ENCODE measurements at places on chromosomes 1 and 21.

- no peak for DNase-seq
Observed at GRCh38 chr21:33197496-33197895, 32.2 kb upstream of the IFNAR2 start.

GRCh38 chr1:41366455-41367287 lies 5.4 kb downstream of the FOXO6 start:
- DNase-seq: no peak

DNA sequence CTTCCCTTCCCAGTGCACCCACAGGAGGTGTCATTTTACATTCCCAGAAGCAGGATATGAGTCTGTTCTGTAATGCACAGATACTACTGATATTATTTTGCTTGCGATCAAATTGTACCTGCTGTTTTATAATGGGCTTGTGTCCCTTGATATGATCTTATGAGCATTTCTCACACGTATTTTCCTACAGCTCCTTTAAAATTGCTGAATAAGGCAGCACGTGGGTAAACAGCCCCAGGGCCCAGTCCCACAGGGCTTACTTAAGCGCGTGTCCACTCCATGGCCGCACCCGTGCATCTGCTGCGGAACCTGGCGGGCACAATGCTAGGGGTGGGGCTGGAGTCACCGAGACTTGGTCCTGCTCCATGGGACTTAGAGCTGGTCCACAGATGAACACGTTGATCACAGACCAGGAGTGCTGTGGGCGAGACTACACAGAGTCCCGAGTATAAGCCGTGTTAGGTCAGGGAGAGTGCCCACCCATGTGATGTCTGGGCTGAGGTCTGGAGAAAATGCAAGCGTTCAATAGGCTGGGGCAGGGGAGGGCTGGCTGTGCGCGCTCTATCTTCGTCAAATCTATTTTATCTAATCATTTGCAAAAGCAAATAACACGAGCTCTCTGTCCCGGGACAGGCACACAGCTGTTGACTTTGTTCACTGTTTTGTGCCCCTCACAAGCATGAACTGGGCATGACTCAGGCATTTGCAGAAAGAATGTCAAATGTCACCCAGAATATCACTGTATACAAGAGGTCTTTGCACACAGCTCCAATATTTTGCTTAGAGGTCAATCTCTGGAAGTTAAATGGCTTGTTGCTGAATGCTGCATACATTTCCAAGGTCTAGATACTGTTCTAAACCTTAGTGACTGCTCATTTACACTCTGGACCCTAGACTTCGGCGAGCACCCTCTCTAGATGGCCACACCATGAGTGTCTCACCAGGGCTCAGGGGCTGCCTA lies 119.3 kb downstream of the CRYAA start:
- no peak for DNase-seq

- no peak for DNase-seq
Observed at GRCh38 chr1:182248721-182249120, 142.9 kb downstream of the GLUL start.

DNA sequence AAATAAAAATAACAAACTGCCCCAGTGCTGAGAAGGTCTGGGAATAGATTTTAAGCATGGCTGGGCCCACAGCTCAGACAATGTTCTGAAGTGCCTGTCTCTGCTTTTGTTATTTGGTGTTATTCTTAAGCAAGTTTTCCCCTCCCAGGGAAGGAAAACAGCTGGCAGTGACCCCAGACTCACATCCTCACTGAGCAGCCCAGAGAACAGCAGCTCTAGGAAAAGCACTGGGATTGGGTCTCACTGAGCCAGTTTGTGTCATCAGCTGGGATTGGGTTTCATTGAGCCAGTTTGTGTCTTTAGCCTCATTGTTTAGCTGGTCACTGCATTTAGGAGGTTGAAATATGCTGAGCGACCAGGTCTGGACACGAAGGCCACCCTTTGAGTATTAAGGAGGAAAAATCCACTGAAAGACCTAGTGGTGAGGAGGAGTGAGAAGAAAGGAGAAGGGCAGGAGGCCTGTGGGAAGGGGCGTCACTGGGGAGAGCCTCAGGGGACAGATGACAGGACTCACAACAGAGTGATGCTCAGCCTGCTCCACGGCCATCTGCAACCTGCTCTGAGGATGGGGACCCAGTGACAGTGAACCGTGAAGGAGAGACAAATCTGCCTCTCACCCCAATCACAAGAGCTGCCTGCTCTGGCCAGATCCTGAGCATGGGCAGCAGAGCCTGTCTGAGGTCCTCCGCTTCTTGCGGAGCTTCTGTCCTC lies 103.8 kb downstream of the TOMM20 start:
- no peak for DNase-seq

GRCh38 chr1:110541906-110542395 lies 23.0 kb upstream of the KCNA10 start:
- no peak for DNase-seq

- DNase-seq: no peak
Observed at GRCh38 chr1:33232716-33233115, 23.6 kb upstream of the ZNF362 start.

DNA sequence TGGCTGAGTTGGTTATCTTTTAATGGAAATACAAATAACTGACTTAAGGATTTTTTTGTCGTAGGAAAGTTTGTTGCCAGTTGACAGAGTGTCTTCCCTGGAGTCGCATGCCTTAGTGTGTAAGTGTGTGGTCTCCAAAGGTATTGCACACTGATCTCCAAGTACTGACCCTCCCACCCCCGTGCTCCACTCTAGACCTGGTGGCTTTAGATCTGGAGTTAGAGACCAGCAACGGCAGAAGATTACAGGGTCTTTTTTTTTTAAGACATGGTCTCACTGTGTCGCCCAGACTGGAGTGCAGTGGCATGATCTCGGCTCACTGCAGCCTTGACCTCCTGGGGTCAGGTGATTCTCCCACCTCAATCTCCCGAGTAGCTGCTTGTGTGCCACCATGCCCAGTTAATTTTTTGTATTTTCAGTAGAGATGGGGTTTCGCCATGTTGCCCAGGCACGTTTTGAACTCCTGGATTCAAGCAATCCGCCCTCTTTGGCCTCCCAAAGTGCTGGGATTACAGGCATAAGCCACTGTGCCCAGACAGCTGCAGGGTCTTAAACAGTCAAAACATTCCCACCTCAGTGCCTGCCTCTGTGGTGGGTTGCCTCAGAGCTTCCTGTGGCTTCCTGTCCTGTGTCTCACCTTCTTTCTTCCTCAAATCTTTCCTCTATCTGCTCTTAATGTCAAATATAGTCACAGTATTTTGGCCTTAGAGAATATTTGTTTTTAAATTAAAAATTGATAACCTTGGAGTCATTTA lies 6.9 kb downstream of the TRAPPC10 start:
- no peak for DNase-seq

DNA sequence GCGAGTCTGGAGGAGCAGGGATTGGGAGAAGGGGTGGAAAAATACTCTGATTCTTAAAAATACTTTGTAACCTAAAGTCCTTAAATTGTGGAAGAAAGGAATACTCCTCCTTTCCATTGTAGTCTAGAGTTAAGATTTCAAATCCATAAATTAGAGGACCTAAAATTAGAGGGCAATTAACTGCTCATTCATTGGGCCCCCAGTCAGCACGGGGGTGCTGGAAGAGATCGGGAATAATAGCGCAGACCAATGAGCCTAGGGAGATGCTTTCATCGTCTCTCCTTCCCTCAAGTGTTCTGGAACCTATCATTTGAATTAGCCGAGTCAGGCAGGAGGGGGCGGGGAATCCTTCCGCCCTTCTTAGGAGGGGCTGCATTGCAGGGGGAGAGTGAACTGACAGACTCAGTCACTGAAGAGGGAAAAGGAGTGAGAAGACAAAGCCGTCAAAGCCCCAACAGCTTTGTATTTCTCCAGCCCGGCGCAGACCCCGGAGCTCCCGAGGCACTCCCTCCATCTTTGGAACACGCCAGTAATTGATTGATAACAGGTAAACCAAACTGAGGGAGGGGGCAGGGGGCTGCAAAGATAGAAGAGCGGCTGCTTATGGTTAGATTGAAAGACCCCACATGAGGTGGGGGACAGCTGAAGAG lies at the start of gene MLLT11:
Gene MLLT11, plus strand, starts transcription at position 391 of the 650 bp plus-strand sequence. CDS start 6,828 bp downstream, outside the sequence.
- DNase-seq: no peak

DNA sequence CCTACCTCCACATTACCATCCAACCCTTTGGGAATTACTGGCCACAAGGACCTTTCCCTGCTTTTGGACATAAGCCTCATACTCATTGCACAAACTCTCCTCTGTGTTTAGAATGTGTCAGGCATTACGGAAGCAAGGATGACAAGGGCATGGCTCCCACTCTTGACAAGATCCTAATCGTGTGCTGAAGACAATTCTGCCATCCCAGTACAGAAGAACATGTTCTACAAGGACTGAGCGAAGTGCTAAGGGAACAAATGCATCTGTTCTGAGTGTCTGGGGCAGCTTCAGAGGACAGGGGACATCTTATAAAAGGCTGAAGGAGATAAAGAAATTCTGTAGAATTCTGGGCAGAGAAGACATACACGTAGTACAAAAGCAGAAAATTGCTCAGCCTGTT lies 378.5 kb upstream of the CAMK1G start:
- DNase-seq: no peak

GRCh38 chr1:184186167-184186566 lies 134.6 kb downstream of the TSEN15 start:
- no peak for DNase-seq

GRCh38 chr1:232792949-232793348 lies 12.3 kb upstream of the MAP10 start:
- no peak for DNase-seq

GRCh38 chr1:186657481-186657880 lies 22.7 kb downstream of the PTGS2 start:
- DNase-seq: no peak

DNA sequence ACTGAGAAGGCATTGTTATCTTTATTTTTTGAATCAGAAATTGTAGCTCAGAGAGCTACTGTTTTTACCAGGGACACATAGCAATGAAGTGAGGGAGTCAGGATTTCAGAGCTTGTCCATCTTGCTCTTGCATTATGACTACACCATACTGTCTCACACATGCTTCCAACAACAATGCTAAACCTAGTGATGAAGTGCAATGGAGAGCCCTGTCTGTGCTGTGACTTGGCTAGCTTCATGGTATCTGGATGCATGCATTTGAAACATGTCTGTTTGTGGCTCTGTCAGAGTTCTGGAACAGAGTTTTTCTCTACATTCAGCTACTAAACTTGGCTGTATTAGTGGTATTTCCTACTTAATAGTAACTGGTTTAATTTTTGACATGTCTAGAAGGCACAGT lies 7.0 kb downstream of the PLPPR4 start:
- DNase-seq: no peak

- DNase-seq: no peak
Observed at GRCh38 chr1:202131956-202132821, 9.5 kb downstream of the GPR37L1 start.

DNA sequence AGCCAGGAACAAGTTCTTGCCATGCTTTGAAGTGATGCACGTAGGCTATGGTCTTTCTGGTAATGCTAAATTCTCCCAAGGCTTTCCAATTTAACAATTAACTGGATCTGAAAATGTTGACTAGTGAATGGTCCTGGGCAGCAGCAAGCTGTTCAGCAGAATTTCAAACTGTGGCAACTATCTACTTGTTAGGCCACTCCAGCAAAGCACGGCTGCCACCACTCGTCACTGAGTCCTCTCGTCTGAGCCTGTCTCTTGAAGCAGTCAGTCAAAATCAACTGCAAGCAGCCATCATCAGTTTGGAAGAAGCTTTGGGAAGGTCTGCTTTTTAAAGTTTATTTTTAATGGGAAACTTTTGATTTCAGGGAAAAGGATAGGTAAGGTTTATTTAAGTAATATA lies 6.1 kb downstream of the FLVCR1 start:
- no peak for DNase-seq

GRCh38 chr1:21650400-21650799 lies 18.8 kb downstream of the RAP1GAP start:
- no peak for DNase-seq

GRCh38 chr1:222109836-222110235 lies 367.9 kb upstream of the DUSP10 start:
- DNase-seq: no peak

DNA sequence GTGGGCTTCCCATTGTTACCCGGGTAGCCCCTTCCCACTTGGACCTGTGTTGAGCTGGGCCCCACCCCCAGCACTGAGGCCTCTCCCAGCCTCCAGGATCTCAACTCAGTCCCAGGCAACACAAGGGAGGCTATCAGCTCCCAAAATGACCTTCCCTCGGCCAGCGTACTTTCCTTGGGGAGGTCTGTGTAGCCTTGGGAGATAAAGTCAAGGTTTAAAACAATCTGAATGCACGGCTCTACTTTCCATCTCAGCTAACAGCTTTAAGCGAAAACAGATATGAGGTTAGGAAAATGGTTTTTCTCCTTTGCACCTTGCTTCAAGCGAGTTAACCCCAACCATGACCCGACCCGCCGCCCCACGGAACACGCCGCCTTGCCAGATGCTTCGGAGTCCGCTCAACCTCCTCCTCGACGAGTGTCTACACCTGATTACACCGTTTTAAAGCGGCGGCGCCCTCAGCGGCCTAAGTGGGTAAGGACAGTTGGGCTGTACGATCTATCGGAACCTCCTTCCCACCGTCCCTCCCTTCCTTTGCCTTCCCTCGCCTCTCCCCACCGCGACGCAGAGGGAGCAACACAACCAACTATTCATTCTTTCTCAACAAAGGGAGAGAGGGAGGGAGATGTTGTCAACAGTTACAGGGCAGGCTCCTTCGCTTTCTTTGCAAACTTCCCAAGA lies 1.1 kb downstream of the BCAR3 start:
- DNase-seq: peak; percentile 28

DNA sequence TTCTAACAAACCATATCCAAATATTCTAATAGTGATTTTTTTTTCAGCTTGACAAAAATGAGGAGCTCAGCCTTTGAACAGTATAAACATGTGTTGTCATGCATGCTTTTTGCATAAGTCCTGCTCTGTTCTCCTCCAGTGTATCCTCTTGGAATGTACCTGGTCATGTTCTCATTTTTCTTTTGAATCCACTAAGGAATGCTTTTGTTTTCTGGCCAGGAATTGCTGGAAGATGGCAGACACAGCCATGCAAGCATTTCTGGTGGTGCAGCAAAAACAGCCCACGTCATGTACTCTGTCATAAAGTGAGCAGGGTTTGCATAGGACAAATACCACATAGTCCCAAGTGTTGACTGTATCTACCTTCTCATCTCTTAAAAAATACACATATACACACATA lies 11.5 kb upstream of the PLD5 start:
- DNase-seq: no peak

- DNase-seq: no peak
Observed at GRCh38 chr1:108663074-108663473, 2.2 kb upstream of the HENMT1 start.

- no peak for DNase-seq
Observed at GRCh38 chr1:33260439-33260838, 4.1 kb downstream of the ZNF362 start.

- no peak for DNase-seq
Observed at GRCh38 chr1:212127221-212127620, 91.7 kb downstream of the DTL start.

DNA sequence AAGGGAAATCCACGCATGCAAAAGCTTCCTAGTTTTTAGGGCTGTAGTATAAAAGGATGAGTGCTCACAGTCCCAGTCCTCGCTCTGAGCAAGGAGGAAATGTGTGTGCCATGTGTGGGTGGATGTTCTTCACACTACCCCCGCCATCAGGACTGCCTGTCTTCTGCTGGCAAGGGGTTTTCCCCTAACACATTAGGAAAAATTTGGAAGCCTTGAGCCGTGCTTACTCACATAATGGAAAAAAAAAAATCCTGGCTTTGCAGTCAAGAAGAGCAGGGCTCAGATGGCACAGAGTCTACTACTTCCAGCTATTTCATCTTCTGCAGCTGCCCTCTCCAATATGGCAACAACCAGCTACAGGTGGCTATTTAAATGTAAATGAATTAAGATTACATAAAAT lies 363.1 kb downstream of the PLPP3 start:
- no peak for DNase-seq

All from stimulated activated CD8-positive, alpha-beta memory T cell treated with anti-CD3 and anti-CD28 coated beads, Interleukin-2, amount 100 ng/mL, for 48 hours (primary cell).